ENCODE measurements at places on chromosomes 12 and 14.

DNA sequence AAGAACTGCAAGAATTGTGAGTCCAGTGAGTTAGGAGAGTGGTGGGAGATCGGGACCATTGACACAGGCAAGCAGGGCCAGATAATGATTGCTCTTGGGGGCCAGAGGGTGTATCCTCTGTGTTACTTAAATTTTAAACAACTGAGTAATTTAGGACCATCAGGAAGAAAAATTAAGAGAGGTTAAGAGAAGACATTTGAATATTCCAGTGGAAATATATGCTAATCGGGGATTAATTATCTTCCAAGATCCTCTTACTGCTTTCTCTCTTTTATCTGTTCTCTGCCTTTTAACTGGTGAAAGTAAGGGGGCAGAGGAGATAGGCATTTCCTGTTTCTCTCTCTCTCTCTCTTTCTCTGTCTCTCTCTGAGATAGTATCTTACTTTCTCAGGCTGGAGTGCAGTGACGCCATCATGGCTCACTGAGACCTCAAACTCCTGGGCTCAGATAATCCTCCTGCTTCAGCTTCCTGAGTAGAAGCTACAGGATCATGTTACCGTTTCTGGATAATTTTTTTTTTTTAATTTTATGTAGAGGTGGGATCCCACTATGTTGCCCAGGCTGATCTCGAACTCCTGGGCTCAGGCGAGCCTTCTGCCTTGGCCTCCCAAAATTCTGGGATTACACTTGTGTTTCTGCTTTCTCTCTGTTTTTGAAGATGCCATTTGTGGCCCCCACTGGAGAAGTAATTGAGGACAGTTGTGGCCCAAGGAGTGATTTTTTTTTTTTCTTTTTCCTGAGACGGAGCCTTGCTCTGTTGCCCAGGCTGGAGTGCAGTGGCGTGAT, 85.1 kb downstream of the DIP2B start:
- DNase-seq, result peak; percentile 82

DNA sequence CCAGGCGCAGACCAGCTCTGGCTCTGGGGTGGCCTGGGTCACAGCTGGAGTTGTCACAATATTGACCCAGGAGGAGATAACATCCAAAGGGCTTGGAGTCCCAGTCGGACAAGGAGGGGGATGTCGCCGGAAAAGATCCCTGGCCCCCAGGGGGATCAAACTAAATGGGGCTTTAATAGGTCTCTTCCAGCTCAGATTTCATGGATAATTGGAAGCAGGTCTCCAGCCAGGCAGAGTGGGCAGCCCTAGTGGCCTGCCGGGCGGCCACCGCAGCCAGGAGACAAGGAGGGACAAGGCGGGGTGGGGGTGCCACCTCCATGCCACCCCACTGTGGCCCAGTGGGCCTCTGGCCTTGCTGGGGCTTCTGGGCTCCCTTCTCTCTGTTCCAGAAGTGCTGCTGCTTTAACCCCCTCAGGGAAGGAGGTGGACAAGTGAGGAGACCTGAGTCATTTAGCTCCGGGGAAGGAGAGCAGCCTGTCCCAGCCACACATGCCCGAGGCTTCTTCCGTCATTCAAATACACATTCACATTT, 23.1 kb upstream of the PGF start:
- DNase-seq, result no peak

GRCh38 chr12:724194-724855, 28.1 kb upstream of the WNK1 start:
- no peak for DNase-seq

- no peak for DNase-seq
Observed at GRCh38 chr14:68962681-68963080, 16.4 kb downstream of the ACTN1 start.

- no peak for DNase-seq
Observed at GRCh38 chr12:131098178-131098981, 144.7 kb downstream of the ADGRD1 start.

- DNase-seq, result no peak
Observed at GRCh38 chr12:22683131-22683530, 58.2 kb downstream of the ETNK1 start.

Measured in hematopoietic multipotent progenitor cell treated with erythropoietin and hydrocortisone succinate and interleukin-3 and kit ligand, for 6 days (in vitro differentiated cells).